ENCODE measurements at places on chromosomes 12 and 14.

- DNase-seq, result no peak
Measured at GRCh38 chr12:103334466-103334865, 161.3 kb downstream of the C12orf42 start.

DNA sequence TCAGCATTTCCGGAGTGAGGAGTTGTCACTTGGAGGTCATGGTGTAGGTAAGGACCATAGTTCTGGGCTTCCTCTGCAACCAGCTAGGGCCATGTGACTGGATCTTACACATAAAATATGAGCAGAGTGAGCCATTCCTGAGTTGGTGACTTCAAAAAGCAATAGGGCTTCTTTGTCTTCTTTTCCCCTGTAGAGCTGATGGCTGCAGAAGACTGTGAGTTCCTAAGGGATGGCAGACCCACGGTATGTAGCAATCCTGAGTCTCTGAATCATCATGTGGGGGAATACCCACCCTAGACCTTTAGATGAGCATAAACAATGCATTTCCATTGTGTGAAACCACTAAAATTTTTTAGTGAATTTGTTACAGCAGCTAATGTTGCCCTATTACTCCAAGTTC, 151.1 kb upstream of the TBX3 start:
- peak; percentile 50 for DNase-seq

DNA sequence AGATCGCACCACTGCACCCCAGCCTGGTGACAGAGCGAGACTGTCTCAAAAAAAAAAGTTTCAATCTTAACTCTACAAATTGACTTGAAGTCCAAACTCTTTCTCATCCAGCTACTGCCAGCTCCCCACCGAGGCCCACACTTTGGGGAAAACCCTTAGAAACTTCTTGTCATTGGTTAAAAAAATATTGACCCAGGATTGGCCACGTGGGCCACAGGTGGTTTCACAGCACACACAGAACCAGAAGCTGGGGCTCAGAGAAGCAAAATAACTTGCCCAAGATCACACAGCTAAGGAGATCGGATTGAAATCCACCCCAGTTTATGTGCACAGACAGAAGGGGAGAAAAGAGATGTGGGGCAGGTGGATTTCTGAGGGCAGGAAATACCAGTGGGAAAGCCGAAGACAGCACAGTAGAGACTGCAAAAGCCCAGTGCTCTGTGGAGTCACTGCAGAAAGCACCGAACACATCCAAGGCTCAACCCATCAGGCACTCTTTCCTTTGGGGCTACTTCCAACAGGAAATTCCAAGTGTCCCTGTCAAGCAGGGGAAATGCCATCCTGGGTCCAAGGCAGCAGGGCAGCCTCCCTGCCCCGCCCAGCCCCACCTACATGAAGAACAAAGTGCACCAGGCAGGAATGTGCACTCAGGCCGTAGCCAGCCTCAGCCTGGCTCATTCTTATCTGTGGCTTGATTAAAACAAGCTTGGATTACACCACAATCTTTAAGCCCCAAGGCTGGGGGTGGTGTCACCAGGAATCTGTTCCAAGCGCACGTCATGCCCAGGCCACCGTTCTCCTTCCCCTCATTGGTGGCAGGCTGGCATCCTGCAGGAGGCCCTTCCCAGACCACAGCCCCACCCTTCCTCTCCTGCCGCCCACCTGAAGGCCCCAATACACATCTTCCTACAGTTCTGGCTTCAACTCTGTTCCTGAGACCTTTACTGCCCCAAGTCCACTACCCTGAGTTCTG, 72.5 kb downstream of the ITPK1 start:
- DNase-seq, result peak; percentile 99

GRCh38 chr14:91728616-91729183, 3.2 kb downstream of the CATSPERB start:
- no peak for DNase-seq

- no peak for DNase-seq
Measured at GRCh38 chr12:18576104-18576626, 161.6 kb downstream of the PLCZ1 start.

- no peak for DNase-seq
Measured at GRCh38 chr12:125634813-125635212, 569.6 kb downstream of the AACS start.

GRCh38 chr12:53939141-53940108, 794 bp downstream of the HOXC13 start:
- peak; percentile 39 for DNase-seq
